GM12878 (cell line): ENCODE measurements at places on chromosomes 13 and 19. TPM values are rescaled to one million over a fixed set of nuclear protein-coding genes. Genes with fewer than 3 reads are reported as not detected.

The COL4A2 gene
- total RNA-seq: 0.80 and 1.6 TPM in 2 replicates

The KISS1R gene
- 1.8 TPM in 2 replicates for total RNA-seq

The COMP gene
- not detected in 2 replicates for total RNA-seq

The ADGRE3 gene
- not detected in 2 replicates for total RNA-seq

The RNF17 gene
- total RNA-seq: not detected in 2 replicates

The CD70 gene
- total RNA-seq: 269 and 285 TPM in 2 replicates

- no peak overlapping the region for H3K27ac ChIP-seq
- H3K4me1 ChIP-seq: no peaks in the 10 kb centered on the region
- H3K36me3 ChIP-seq: peaks cover 67% of the 10 kb centered on the region
- no peak overlapping the region for H3K4me3 ChIP-seq
- H3K27me3 ChIP-seq: no peaks in the 10 kb centered on the region
These were observed 30.9 kb downstream of the DOT1L start for GRCh38 chr19:2194513-2195078.

GRCh38 chr13:46359714-46360113 lies 27.3 kb downstream of the RUBCNL start:
- no peak for DNase-seq
- H3K4me1 ChIP-seq: no peaks in the 10 kb centered on the region; the same call in 1 of the 2 replicates
- no peak overlapping the region for H3K27ac ChIP-seq
- H3K4me3 ChIP-seq: no peak overlapping the region
- H3K36me3 ChIP-seq: peaks cover 2% of the 10 kb centered on the region

GRCh38 chr13:42279986-42280385 lies 8.0 kb downstream of the AKAP11 start:
- no peak for DNase-seq
- no peaks in the 10 kb centered on the region; the same call in 1 of the 2 replicates for H3K36me3 ChIP-seq
- peak overlapping the region; percentile 46; the same call in 1 of the 2 replicates for H3K4me3 ChIP-seq
- H3K4me1 ChIP-seq: peaks cover 19% of the 10 kb centered on the region
- H3K27ac ChIP-seq: peak overlapping the region; percentile 54
- no peaks in the 10 kb centered on the region for H3K27me3 ChIP-seq

GRCh38 chr13:76973920-76974617 lies 17.8 kb upstream of the CLN5 start:
- H3K36me3 ChIP-seq: no peaks in the 10 kb centered on the region
- DNase-seq: no peak
- no peaks in the 10 kb centered on the region; the same call in 1 of the 2 replicates for H3K27me3 ChIP-seq

- peaks cover 4% of the 10 kb centered on the region; the same call in 1 of the 2 replicates for H3K4me1 ChIP-seq
- no peaks in the 10 kb centered on the region for H3K27me3 ChIP-seq
- peak overlapping the region; percentile 48; the same call in 1 of the 2 replicates for H3K27ac ChIP-seq
- H3K4me3 ChIP-seq: no peak overlapping the region
- H3K36me3 ChIP-seq: no peaks in the 10 kb centered on the region
These were observed 50.9 kb upstream of the ANKRD10 start for GRCh38 chr13:110965755-110966134.

DNA sequence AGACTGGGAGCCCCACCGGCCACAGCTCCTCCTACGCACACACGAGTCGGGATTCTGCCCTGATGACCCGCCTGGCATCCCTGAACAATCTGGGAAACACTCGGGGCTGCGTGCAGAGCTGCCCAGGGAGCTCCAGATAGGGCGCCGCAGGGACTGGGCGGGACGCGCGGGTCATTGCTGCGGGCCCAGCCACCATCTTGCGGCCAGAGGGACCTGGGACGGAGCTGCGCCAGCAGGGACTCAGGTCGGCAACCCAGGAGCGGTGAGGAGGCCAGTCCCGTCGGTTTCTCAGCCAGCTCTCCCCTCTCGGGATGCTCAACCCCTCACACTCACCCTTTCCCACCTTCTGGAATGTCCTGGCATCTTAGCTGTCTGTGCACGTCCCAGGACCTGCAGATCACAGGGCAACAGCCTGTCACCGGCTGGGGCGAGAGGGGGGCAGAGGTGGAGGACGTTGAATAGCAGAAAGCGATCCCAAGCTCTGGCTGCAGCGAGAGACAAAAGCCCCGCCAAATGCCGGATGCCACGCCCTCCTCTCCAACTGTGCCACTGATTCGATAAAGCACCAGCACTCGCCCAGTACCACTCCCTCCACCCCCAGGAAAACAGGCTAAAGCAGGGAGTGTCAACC lies 20.4 kb upstream of the ZNF91 start:
- H3K27ac ChIP-seq: no peak overlapping the region
- no peaks in the 10 kb centered on the region for H3K4me1 ChIP-seq
- DNase-seq: no peak
- no peak overlapping the region for H3K4me3 ChIP-seq

- H3K4me3 ChIP-seq: peak overlapping the region; percentile 82
- H3K36me3 ChIP-seq: no peaks in the 10 kb centered on the region
- no peaks in the 10 kb centered on the region for H3K27me3 ChIP-seq
- no peak overlapping the region for H3K27ac ChIP-seq
These were observed 711 bp upstream of the FOSB start for GRCh38 chr19:45467115-45467455.

GRCh38 chr13:65841156-65841555 lies 1389.0 kb downstream of the PCDH9 start:
- no peak for DNase-seq
- H3K27me3 ChIP-seq: no peaks in the 10 kb centered on the region; the same call in 1 of the 2 replicates
- H3K4me1 ChIP-seq: no peaks in the 10 kb centered on the region
- no peak overlapping the region for H3K4me3 ChIP-seq

DNA sequence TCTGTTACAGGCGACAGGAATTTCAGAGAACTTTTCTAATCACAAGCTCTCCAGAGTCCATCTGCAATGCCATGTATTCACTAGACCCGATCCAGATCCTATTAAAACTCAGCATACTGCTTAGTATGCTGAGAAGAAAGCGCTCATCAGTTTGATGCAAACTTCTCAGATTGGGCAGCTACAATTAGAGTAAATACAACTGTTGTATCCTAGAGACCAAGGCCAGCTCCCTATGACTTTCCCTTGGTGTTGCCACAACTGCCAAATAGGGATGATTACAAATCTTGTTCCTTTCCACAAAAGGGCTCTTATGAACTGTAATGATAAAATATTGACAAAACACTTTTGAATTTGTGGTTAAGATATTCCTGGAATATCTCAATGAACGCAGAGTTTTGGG lies 191.2 kb downstream of the SPRY2 start:
- H3K36me3 ChIP-seq: no peaks in the 10 kb centered on the region
- H3K27ac ChIP-seq: no peak overlapping the region
- no peak for DNase-seq
- no peaks in the 10 kb centered on the region for H3K27me3 ChIP-seq

DNA sequence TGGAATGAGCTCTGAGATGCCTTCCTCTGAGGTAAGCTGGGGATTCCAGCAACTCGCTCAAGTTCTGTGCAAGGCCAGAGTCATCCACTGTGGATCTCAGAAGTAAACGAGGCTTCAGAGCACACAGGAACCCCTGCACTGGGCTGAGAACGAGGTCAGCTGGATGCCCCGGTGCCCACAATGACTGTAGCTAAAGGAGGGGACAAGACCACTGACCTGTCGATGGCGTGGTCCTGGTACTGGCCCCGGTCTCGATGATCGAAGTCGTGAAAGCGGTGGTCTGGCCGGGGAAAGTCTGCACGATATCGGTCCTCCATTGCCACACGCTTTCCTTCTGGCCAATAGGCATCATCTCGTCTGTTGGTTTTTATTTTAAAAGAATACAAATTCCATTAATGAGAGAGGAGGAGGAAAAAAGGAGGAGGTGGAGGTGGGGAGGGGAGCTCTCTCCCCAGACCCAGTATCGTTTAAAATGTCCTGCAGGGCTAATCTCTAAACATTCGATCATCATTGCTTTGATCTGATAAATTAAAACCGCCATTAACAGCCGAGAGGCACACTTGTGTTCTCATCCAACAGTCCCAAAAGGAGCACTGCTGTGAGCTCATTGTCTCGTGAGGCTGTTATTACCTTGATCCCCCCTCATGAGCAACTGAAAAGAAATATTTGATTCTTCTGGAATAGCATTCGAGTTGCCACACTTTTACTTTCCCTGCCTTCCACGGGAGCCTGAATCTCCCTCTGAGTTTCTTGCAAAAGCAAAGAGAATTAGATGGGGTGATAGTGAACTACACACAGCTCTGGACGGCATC lies 25.0 kb upstream of the TINCR start:
- DNase-seq: no peak
- H3K27ac ChIP-seq: no peak overlapping the region
- no peaks in the 10 kb centered on the region for H3K27me3 ChIP-seq

DNA sequence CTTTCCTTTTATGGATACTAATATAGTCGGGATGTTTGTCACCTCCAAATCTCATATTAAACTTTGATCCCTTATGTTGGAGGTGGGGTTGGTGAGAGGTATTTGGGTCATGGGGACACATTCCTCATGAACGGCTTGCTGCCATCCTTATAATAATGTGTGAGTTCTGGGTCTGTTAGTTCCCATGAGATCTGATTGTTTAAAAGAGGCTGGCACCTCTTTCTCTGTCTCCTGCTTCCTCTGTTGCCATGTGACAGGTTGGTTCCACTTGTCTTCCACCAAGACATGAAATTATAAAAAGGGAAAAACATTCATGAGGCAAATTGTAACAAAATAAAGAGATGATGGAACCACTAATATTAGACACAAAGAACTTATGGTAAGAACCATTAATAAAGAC lies 107.8 kb upstream of the ATXN8OS start:
- H3K4me1 ChIP-seq: no peaks in the 10 kb centered on the region
- no peaks in the 10 kb centered on the region for H3K27me3 ChIP-seq
- H3K36me3 ChIP-seq: no peaks in the 10 kb centered on the region
- no peak for DNase-seq
- H3K4me3 ChIP-seq: no peak overlapping the region

DNA sequence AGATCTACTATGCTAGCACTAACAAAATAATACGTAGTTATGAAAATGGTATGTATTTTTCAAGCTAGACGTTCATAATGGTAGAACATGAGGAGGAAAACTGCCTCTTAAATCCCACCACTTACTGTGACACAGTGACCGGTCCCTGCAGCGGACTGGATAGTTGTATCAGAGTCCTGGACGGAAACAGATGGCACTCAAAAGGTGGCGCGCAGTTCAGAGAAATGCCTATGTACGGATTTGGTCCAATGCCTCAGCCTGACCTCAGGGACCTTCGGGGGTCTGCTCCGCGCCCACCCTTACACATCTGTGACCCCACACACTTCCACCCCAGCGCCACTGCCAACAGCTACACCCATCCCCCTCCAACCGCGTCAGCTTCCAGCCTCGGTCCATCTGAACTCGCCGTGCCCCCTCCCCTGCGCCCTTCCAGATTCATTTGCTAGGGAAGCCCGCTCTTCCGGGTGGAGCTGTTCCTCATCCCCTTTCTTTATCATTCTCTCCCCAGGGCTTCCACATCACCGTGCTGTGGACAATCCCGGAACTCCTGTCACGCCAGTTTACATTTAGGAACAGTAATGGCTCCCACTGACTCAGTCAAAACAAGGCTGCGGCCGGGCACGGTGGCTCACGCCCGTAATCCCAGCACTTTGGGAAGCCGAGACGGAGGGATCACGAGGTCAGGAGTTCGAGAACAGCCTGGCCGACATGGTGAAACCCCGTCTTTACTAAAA lies 792 bp upstream of the LENG8 start:
- H3K27me3 ChIP-seq: no peaks in the 10 kb centered on the region
- H3K27ac ChIP-seq: peak overlapping the region; percentile 93
- DNase-seq: no peak
- peaks cover 10% of the 10 kb centered on the region for H3K36me3 ChIP-seq

GRCh38 chr19:13689085-13689484 lies 75.2 kb upstream of the MRI1 start:
- H3K36me3 ChIP-seq: no peaks in the 10 kb centered on the region
- peaks cover 2% of the 10 kb centered on the region; the same call in 1 of the 2 replicates for H3K27me3 ChIP-seq
- H3K27ac ChIP-seq: no peak overlapping the region
- peak; percentile 19 for DNase-seq
- no peak overlapping the region for H3K4me3 ChIP-seq

GRCh38 chr19:35090506-35091214 lies 25.0 kb upstream of the FXYD3 start:
- DNase-seq: no peak
- no peaks in the 10 kb centered on the region; the same call in 1 of the 2 replicates for H3K27me3 ChIP-seq
- peaks cover 12% of the 10 kb centered on the region for H3K4me1 ChIP-seq
- no peaks in the 10 kb centered on the region for H3K36me3 ChIP-seq

- no peaks in the 10 kb centered on the region for H3K36me3 ChIP-seq
- H3K4me1 ChIP-seq: no peaks in the 10 kb centered on the region
- no peaks in the 10 kb centered on the region for H3K27me3 ChIP-seq
These were observed 289.5 kb downstream of the SHISA2 start for GRCh38 chr13:25762281-25762680.

GRCh38 chr13:102774214-102774568 lies 605 bp upstream of the TEX30 start:
- DNase-seq: no peak
- H3K27me3 ChIP-seq: no peaks in the 10 kb centered on the region
- H3K4me1 ChIP-seq: peaks cover 11% of the 10 kb centered on the region
- H3K36me3 ChIP-seq: no peaks in the 10 kb centered on the region
- peak overlapping the region; percentile 89 for H3K4me3 ChIP-seq

DNA sequence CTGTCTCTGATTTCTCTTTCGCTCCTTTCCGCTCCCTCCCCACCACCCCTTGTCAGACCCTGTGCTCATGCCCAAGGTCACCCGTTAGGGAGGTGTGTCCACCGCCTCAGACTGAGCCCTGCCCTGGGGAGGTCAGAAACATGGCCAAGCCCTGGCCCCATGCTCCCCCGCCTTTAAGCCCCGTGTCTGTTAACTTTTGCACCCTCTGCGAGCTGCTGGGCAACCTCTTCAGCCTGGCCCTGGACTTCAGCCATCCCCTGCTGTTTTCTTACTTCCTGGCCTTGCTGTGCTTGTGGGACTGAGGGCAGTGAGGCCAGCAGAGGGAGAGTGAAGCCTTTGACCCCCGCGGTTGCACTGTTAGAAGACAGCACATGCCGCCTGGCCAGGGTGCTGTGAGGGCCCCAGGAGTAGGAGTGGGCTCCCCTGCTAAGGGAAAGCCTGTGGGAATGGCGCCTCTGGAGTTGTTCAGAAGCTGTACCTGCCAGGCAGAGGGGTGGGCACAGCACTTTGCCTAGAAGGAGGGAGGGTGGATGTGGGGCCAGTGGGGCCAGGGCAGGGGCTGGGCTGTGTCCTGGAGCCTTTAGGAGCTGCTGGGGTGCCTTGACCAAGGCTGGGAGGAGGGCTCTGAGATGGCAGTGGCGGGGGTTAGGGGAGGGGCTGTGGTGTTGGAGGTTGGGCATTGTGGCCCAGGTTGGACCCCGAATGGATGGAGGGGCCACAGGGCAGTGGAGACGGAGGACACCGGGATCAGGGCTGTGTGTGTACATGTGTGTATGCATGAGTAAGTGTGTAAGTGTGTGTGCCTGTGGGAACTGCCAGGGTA lies 7.9 kb downstream of the UPF1 start:
- H3K4me3 ChIP-seq: peak overlapping the region; percentile 39; the same call in 1 of the 2 replicates
- H3K27ac ChIP-seq: peak overlapping the region; percentile 62
- DNase-seq: no peak
- no peaks in the 10 kb centered on the region for H3K27me3 ChIP-seq
- H3K4me1 ChIP-seq: peaks cover 44% of the 10 kb centered on the region

DNA sequence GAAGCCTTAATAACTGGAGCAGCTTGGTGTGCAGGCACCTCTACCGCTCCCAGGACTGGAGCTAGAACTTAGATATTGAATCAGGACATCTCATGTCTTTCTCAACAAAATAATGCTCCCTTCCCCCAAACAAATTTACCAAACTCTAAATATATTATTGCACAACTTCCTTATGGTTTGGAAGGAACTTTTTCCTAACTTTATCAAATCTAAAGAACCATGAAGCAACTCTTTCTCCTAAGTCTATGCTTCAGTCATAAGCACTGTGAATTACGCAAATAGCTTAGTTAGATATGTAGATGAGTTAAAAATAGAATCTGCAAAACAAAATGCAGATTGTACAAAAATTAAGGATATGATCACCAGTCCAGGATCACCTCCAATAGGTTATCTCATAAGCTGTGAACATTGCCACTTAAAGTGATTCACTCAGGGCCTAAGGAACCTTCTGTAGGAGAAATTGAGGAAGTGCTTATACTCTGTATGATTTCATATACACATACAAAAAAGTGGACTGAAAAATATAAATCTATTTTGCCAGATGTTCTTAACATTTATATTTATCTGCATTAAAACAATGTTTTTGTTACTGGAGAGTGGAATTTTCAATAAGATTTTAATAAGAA lies 20.4 kb upstream of the MAB21L1 start:
- H3K4me3 ChIP-seq: no peak overlapping the region
- H3K27ac ChIP-seq: no peak overlapping the region
